ENCODE measurements at places on chromosomes 1 and 21. TPM values are rescaled to one million over a fixed set of nuclear protein-coding genes. Genes with fewer than 3 reads are reported as not detected.

DNA sequence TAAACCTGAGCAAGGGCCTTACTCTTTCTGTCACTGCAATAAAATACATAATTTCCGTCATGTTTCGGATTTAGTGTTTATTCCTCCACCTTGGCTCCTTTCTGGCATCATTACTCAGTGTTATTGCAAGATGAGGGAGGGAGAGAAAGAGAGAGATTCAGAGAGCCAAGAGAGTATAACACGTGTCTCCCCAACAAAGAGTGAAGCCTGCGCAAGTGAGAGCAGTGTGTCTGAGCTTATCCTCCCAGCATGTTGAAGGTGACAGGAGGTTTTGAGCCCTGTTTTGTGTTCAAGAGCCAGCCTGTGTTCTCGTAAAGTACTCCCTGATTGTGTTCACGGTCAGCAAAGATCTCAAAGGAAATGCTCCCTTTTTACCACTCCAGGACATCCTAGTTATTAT is 6.3 kb downstream of the RUNX1 start:
- no peak for DNase-seq

- no peak for DNase-seq
Observed at GRCh38 chr1:66335859-66336640, 197.9 kb upstream of the SGIP1 start.

DNA sequence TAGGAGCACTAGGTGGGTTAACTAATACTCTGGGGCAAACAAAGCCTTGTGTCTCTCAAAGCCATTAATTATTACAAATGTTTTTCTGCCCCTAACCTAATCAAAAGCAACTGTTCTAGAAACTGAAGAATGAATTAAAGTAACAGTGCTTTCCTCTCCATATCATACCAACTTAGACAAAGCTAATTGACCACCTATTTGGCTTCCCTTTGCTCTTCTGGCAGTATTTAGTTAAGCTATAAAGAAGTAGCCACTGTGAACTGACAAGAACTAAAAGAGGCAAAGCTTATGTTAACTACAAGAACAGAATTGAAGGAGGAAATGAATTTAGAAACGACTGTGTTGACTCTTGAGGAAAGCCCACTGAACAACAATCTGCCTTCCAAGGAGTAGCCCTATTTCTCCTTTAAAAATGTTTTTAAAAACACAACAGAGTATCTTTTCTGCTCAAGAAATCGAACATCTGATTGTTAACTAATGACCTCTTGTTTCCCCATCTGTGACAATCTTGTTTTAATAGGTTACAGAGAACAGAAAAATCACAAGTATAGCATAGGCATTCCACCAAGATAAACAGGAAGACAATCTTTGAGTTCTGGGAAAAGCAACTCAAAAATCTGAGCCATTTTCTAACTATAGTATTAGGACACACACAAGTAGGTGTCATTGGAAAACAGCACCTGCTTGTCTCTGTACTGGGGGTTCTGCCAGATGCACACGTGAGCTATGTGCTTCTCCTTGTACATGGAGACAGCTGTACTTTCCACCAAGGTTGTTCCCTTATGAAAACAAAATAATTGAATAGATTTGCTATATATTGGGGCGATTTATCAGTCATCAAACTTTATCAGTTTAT is 3.1 kb upstream of the EGLN1 start:
- no peak for DNase-seq

- DNase-seq = no peak
Observed at GRCh38 chr1:87224201-87224600, 104.5 kb upstream of the LMO4 start.

GRCh38 chr1:153646672-153647345 is 11.7 kb upstream of the SNAPIN start:
- no peak for DNase-seq

GRCh38 chr1:69524015-69524414 is 43.7 kb upstream of the LRRC7 start:
- no peak for DNase-seq

DNA sequence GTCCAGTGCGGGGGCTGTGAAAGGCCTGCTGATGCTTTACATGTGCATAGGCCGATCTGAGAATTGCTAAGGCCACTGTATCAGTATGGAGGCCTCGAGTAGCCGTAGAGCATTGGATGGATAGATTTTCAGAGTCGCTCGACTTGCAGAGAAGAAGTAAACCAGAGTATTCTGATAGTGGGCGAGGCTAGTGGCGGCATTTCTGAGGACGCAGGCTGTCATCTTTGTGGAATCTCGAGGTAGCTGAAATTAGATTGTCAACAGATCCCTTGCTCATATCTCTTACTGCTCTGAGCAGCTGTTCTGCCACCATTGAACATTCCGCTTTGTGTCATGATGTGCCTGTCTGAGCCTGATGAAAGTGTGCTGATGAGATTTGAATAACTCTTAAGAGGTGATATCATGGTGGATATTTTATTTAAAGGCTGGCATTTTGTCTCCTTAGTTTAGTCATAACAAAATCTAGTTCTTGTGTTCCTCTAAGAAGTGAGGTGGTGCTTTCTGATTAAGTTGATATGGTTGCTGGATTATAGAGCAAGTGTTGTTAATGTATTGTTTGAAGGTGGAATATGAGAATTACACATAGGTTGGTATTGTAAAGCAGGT is 1.5 kb downstream of the KIF1B start:
- DNase-seq = no peak

LRRC38 gene
- total RNA-seq = not detected

AGRN gene
- 914 TPM for total RNA-seq

NR5A2 gene
- 2.0 TPM for total RNA-seq

Data from glutamatergic neuron (in vitro differentiated cells).